ENCODE measurements at places on chromosomes 3 and 15.

GRCh38 chr3:71316066-71316777, 267.3 kb downstream of the FOXP1 start:
- DNase-seq, result no peak

DNA sequence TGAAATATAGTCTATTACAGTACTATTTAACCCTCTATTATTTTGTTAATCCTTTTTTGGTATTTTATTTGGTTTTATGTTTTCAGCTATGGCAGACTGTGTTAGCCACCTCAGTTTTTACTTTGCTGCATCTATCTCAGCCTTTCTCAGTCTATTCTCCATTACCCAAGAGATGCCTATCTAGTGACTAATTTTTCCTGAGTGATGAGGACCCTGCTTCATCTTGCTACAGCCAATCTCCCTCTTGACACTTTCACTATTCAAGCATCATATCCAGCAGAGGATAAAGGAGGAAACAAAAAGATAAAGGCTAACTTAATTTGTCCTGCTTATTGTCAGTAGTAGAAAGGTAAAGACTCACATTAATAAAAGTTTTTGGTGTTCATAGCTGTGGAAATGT, 141.8 kb upstream of the NECTIN3 start:
- no peak for DNase-seq

GRCh38 chr15:79881254-79881653, 15.6 kb downstream of the MTHFS start:
- no peak for DNase-seq

DNA sequence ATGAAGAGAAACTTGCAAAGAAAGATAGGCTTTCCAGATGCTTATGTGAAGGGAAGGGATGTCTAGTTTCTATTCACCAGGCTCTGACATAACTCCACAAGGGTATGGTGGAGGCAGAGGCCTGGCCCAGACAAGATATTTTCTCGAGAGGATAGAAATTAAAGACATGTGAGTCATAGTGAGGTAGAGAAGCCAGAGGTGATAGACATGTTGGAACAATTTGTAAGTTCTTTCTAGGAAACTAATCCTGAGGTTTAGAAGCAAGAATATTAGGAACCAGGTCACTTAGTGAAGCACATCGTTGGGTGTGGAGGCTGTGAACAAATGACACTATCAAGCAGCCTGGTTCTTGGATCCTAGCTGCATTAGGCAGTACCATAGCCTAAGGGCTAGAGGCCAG, 176.9 kb downstream of the BBX start:
- no peak for DNase-seq

DNA sequence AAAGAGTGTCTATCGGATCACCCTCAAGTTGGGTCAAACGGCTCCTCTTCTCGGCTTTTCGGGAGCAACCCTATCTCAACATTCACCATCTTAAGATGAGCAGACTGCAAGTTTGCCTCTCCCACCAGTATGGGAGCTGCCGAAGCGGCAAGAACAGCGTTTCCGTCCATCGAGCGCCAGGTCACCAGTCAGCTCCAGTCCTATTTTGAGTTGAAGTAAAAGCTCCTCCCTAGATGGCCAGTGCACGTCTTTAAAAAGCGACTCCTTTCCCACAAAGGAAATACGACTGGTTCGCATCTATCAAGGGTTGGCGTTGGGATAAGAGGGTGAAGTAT, 369 bp upstream of the U2SURP start:
- DNase-seq, result no peak

DNA sequence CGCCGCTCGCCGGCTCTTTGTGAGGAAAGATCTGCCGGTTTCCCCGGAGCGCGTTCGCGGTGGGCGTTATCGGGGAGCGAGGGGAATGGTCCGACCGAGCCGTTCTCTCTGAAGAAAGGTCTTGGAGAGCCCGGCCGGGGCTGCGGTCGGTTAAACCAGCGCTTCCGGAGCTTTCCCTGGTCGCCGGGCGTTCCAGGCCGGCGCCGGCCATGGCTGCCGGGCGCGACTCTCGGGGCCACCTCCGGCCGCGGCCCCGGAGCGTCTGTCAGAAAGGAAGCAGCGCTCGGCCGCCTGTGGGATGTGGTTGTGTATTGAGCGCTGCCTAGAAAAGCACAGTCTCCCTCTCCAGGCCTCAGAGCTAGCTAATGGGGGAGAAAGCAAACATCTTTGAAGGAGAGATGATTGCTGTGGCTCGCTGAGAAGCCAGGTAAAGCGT, 731 bp downstream of the FYTTD1 start:
- DNase-seq, result peak; percentile 82

DNA sequence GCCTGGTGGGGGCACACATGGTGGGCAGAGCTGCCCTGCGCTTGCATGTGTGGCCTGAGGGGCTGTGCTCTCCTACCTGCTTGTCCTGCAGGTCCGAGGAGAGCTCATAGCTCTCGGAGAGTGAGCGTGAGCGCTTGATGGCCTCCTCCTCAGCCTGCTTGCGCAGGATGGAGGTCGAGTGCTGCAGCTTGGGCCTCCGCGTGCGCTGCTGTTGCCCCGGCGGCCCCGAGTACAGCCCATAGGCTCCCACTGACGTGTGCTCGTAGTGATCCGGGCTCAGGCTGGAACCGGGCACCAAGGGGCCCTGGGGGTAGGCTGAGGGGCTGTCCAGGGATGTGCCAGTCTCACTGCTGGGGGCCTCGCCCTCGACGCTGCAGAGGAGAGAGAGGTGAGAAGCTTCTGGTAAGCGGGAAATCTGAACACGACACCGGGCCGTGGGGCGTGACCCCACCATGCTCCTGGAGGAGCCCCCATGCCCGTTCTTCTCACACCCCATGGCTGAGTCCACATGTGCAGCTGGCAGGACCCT, 100.2 kb upstream of the RPL32 start:
- no peak for DNase-seq

DNA sequence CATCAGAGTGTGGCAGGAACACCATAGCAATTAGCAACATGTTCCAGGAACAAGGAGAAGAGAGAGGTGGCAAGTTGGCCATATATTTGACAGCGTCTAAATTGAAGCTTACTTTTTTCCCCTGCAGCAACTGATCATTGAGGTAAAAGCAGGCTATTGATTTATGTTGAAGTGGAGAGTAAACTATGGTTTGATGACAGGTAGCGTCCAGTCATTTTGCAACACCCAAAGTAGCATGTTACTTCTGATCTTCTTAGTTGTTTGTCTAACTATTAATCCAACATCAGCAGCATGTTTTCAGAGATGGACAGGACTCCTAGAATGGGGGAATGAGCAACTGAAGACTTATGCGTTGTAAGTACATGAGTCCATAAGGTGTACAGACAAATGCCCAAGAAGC, 225.8 kb downstream of the ZPLD1 start:
- DNase-seq, result no peak

DNA sequence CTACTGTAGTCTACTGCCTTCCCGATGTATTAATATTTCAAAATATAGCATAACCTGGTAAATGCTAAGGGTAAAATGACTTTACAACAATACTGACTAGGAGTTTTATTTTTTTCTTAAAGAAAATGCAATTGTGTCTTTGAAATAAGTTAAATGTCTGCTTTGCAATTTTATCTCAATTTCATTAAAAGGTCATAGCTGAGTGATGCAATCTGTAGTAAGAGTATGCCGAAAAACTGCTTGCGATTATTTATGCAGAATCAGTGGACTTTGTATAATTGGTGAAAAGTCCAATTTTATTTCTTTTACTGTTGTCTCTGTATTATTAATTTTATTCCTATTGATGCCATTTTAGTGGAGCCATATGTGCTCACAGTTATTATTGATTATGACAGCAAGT, 1143.6 kb upstream of the EPHA6 start:
- no peak for DNase-seq

GRCh38 chr15:65680544-65680943, 58.8 kb downstream of the SLC24A1 start:
- DNase-seq, result no peak

DNA sequence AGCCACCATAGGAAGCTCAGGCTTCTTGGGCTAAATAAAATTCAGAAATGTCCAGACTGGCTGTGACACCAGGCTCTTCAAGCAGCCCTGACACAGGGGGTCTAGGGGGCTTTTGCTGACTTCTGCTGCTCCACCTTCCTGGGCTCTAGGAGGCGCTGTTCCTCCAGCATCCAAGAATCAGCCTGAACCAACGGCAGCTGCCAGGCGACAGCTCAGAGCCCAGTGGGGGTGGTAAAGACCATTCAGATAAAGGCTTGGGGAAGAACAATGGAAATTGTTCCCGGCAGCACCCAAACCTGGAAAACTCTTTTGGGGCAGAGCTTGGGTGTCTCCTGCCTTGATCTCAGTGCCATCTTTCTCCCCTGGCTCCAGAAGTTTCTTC, 21.6 kb upstream of the PSTPIP1 start:
- peak; percentile 81 for DNase-seq

DNA sequence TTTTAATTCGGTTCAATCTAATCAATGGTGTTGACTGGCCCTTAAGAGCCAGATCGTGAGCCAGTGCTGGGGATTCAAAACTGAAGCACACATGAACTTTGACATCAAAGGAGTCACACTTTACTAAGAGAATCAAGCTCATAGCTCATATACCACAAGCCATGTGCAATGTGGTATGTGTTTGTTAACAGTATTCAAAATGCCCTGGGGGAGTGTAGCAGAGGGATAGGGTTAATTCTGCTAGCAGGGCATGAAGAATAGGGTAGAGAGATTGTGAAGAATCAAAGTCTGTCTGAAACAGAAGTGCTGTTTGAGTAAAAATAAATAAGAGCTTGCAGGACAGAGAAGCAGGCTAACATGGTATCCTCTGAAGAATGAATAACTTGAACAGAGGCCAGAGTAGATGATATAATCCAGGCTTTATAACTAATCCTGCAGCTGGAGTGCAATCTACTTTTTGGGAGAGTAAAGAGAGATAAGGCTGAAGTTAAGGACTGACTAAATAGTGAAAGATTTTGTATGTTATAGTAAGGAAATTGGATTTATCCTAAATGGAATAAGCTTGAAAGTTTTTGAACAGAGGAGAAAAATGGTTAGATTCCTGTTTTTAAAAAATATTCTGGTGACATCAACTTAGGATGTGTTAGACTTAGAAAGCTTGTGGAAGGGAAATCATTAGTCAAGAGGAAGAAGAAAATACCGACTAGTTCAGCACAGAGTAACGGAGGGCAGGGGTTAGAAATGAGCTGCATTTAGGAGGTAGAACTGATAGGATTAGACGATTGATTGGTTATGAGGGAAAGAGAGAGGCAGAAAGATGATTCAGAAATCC, 292.0 kb downstream of the NFKBIZ start:
- DNase-seq, result peak; percentile 45

GRCh38 chr3:151169262-151169947, 33.6 kb downstream of the GPR171 start:
- DNase-seq, result peak; percentile 89

- no peak for DNase-seq
Observed at GRCh38 chr3:100231668-100232067, 29.1 kb upstream of the TBC1D23 start.

GRCh38 chr3:141575879-141576743, 89.3 kb downstream of the RASA2 start:
- DNase-seq, result peak; percentile 33

- DNase-seq, result no peak
Observed at GRCh38 chr3:153848702-153849101, 272.5 kb upstream of the ARHGEF26 start.

- DNase-seq, result peak; percentile 38
Observed at GRCh38 chr15:73582851-73583379, 50.3 kb downstream of the NPTN start.

DNA sequence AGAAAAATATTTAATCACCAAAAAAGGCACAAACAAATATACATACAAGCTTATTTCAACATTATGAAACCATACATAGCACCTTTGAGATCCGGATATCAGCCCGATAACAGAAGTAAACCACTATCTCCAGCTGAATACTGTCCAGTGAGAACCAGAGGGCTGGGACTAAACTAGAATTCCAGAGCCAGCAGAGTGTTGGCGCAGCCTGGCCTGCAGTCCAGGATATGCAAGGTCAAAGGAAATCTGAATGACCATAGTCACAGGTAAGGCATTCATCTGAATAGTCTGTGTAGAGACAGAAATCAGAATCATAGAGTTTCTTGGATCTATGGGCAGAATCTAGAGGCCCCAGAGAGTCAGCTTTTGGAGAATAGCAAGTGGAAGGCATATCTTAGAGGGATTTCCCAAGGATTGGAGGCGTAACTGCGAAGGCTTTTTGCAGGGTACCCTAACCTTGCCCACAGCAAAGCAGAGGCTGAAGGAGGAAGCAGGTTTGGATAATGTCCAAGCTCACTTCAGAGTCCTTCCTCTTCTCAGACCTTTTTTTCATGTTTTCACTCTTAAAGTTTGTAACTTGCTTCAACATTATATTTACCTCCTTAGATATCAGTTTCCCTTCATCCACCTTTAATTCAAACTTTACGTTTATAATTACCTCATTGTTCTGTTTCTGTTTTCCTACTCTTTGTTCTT, 32.5 kb upstream of the TP63 start:
- no peak for DNase-seq

DNA sequence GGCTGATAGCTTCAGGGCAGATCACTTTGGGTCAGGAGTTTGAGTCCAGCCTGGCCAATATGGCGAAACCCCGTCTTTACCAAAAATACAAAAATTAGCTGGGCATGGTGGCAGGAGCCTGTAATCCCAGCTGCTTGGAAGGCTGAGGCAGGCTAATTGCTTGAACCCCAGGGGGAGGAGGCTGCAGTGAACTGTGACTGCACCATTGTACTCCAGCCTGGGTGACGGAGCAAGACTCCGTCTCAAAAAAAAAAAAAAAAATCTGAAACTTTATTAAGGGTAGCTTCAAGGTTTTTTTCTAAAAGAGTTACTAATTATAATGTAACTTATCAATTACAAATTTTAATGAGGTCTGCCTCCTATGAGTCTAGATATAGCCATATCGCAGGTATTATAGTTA, 5.1 kb downstream of the NECTIN3 start:
- DNase-seq, result no peak

GRCh38 chr3:13420045-13420830, at the start of gene NUP210:
Gene NUP210, minus strand, starts transcription at chr3:13420322. Its CDS starts 96 bp downstream, at chr3:13420226.
- DNase-seq, result peak; percentile 44

DNA sequence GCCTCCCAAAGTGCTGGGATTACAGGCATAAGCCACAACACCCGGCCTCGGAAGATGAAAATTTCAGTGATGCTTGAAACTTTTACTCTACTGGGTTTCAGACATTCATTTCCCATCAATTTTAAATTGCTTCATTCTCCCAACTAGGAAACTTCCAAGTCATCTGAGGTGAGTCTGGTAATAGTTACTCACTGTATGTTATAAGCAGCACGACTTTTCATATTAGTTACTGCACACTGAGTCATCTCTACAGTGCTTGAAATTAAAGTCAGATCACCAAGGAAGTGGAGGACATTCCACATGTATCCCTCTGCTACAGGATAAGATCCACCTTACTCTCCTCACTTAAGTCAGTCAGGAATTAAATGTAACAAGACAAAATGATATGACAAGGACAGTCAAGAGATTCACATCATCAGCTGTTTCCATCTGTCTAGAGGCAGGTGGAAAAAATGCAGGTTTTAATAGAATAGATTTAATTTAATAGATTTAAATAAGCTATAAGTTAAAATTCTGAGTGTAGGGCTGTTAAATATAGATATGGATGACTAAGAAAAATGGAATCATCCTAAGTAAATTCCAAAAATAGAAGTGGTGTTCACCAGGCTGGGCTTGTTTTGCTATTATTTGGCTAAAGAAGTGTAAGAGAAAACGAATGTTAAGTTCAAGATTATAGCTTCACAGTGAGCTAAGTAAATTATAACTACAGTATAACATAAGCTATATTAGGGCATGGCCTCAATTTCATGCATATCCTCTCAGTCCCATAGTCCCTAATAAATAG, 104.4 kb downstream of the TMCO5A start:
- DNase-seq, result peak; percentile 48
